ENCODE measurements at places on chromosomes 5 and 9.

DNA sequence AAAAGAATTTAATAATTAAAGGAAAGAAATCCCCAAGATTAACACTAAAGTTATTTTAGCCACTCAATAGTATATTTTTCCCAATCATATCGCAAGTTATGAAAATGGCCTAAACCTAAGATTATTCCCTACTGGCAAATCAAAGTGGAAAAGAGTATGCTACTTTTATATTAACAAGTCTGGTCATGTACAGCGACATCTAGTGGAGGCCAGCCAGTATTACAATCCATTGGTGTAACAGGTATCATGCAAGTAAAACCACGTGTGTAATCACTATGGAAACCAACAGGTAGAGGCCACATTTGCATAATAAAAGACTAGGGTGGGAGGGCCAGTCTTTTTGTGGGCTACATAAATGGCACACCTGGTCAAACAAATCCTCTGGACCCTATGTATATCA lies 976.4 kb upstream of the CDH9 start:
- DNase-seq = peak; percentile 31

GRCh38 chr9:137030538-137031527 lies 1.1 kb downstream of the FUT7 start:
- DNase-seq = no peak

GRCh38 chr9:130779153-130779855 lies 55.8 kb upstream of the ABL1 start:
- no peak for DNase-seq

DNA sequence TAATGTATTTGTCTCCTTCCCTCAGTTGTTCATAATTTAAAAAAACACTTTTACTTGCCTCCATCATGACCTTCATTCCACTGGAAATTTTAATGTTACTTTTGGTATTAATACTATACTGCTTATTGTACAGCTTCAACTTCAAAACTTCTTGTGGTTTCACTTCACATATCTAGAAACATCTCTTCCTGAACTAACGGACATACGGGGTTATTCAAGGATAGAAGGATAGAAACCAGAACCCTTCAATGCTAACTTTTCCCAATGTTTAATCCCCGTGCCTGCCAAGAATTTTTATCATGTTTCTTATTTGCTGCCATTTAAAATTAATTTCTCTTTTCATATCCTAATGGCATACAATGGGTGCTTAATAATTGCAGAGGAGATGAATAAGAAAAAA lies 36.3 kb upstream of the SETD9 start:
- no peak for DNase-seq

DNA sequence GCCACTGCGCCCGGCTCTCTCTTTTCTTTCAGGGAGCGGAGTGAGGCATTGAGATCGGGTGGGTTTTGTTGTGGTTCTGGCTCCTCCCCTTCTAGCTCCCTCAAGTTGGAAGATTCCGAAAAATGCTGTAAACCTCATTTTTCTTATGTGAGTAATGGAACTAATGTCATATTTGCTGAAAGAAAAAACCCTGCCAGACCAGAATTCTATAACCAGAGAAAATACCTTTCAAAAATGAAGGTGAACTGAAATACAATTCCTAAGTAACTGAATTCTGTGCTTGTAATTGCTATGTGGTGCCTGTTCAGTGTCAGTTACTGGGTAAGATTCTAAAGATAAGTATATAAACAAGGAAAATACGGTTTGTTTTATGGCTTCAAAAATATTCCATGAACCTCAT lies 30.9 kb upstream of the CDK20 start:
- no peak for DNase-seq

DNA sequence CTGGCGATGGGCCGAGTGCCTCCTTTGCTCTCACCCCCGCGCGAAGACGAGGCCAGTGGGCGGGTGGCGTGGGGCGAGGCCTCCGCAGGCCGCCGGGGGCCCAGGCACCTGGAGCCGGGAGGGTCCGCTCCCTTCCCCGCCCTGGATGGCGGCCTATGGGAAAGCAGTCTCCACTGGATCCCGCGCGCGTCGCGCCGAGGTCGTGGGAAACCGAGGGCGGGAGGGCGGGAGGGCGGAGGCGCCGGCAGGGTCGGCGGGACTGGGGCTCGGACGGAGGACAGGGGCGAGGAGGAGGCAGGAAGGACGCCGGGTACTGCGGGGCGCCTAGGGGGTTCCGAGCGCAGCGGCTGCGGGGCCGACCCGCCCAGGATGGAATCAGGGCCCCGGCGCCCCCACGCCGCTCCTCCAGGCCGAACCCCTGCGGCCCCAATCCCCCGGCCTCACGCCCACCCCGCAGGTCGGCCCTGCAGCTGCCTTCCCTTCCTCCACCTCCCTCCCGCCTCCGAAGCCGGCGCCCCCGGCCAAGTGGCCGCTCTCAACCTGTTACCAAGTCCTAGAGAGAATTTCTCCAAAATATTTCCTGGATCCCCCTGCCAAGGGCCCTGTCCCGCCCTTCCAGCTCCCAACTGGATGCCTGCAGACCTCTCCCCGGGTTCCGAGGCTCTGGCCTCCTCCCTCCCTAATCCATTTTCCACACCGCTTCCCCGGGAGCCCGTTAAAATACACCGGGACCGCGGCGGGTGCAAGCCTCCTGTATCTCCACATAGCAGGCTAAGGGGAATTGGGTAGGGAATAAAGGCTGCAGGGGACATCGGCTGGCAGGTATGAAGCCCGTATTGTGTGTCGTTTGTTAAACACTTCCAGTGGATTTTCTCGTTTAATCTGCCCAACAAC lies 146.3 kb downstream of the ERCC6L2 start:
- DNase-seq = peak; percentile 20
